ENCODE measurements at places on chromosomes 16 and 17.

- no peak for DNase-seq
Observed at GRCh38 chr16:85722128-85722893, 28.6 kb downstream of the C16orf74 start.

- DNase-seq = no peak
Observed at GRCh38 chr17:74274060-74274708, at the start of gene DNAI2. Gene DNAI2, plus strand, starts transcription at chr17:74274234. Its CDS starts 7,584 bp downstream, at chr17:74281818.

- no peak for DNase-seq
Observed at GRCh38 chr17:66965801-66966262, 1.3 kb downstream of the CACNG4 start.

DNA sequence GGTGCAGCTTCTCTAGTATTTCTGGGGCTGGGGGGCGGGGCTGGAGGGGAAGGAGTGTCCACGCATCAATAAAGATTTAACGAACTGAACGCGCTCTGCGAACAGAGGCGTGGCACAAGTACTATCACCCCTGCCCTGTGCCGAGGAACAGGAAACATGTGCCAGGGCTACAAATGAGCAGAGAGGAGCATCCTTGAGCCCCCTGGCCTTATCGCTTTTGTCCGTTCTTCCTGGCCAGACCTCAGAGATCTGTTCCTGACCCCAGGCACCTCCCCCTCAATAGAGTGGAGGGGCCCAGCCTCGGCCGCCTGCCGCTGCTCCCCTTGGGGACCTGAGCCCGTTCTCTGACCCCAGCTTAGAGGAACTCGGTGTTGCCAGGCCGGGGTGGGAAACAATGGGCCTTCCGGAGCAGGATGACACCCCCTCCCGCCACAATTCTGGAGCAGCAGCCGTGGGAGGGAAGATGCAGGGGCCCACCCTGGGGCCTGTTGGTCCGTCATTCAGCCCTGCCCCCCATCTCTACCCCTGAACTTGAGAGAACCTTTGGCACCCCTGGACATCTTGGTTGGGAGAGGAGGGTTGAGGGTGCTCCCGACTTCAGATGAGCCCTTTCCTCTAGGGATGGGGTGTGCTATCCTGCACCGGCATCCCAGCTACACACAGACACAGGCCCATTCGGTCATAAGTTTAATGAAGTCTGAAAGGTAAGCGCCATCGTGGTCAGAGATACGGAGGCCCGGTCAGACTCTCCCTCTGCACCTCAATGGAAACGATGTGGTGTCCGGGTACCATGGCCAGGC lies 1.1 kb downstream of the NAA38 start:
- peak; percentile 22 for DNase-seq

GRCh38 chr16:71883849-71884638 lies at the start of gene ZNF821:
Gene ZNF821, minus strand, starts transcription at chr16:71884182. Its CDS starts 4,236 bp downstream, at chr16:71879946.
- DNase-seq = peak; percentile 40

DNA sequence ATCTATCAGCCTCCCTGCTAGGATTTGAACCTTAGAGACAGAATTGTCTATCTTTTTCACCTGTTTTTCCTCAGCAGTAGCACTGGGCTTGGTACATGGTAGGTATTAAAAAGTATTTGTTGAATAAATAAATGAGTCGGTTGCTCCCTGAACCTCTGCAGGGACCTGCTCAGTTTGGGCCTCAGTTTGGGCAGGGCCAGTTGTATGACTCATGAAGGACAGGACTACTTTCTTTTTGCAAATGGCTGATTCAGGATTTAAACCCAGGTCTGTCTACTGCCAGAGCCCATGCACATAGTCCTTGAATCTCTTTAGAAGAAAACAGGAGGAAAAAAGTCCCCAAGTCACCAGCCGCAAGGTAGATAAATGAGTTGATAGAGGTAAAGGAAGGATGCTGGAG lies 3.1 kb downstream of the MMP2 start:
- no peak for DNase-seq

DNA sequence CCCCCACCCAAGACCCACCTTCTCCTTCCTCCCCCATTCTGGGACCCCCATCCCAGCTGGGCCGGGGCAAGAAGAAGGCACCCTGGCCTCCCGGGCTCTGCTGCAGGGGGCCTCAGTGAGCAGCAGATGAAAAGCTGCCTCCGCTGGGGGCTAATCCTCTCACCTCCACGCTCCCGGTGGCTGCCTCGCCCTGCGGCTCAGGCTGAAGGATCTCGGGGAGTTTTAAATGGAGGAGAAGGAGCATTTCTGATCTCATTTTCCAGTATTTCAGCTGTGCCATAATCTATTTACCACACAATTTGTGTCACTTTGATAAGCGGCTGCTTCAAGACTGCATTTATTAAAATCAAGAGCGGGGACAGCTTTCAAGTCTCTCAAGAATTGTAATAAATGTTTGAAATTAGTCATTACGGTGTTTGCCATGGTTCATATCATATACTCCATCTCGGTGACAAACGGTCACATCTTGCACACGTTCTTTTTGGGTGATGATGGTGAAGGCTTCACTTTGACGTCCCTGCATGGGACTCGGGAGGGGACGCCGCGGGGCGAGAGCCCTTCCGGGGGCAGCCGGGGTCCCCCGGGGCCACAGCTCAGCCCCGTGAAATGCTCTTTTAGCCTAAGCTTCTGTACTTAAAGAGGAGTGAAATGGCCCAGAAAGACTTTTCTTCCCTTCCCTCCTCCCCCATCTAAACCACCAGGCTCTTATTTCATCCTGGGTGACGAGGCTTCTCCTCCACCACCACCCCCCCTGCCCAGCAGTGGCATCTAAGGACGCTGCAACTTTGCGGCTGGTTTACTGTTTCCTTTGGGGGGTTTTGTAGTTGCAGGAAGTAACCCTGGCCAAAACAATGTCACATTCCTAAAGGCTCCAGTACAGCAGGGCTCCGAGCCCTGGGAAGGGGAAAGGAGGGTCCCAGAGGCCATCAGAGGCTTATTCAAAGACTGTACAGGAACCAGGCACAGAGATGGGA lies 313.1 kb upstream of the TNRC6C start:
- DNase-seq = no peak

GRCh38 chr16:21274172-21274726 lies 3.8 kb downstream of the CRYM start:
- no peak for DNase-seq

DNA sequence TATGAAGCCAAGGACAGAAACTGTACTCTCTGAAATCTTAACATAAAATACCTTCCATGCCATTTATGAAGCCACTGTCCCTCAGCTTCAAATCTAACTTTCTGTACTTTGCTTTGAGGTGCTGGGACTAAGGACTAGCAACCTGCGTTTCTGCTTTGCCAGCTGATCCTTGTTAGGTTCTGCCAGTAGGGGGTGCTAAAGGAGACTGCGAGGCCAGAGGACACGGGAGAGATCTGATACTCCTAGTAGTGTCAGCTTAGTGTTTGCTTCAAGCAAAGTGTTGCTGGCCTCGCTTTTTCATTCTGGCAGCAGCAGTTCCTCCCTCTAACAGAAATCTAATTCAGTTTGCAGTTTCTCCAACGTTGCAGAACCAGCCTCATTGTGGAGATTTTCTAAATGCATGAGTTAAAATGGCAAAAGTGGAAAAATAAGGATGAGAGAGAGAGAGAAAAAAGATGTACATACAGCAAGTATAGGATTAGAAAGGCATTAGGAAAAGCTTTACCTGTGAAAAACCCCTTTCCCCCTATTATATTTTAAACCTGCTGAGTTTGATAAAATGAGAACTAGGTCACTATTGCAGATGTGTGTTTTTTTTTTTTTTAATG lies 297.5 kb downstream of the CA10 start:
- no peak for DNase-seq

DNA sequence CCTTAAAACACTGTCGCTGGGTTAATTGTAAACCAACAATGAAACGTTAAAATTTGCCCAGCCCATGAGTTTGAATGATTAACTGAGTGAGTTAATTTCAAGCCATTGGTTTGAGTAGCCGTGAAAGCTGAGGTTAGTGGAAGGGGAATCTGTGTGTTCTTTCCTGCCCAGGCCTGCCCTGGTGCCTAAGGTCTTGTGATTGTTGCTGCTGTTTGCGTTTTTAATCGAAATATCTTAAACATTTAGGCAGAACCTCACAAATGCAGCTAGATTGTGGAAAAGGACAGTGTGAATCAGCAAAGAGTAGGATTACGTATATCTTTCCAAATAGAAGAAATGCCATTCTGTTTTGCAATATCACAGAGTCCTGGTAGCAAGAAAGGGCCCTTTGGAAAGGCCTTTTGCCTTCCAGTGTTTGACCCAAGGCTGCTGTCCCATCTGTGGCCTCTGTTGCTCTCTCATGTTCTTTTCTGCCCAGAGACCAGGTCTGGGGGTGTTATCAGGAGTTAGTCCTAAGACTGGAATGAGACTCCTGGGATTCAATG lies 113.8 kb downstream of the MSI2 start:
- no peak for DNase-seq

All from T1000 (cell line).